ENCODE measurements at places on chromosomes 16 and 17.

- no peak for DNase-seq
Observed at GRCh38 chr17:44751806-44752205, 7.0 kb upstream of the ADAM11 start.

DNA sequence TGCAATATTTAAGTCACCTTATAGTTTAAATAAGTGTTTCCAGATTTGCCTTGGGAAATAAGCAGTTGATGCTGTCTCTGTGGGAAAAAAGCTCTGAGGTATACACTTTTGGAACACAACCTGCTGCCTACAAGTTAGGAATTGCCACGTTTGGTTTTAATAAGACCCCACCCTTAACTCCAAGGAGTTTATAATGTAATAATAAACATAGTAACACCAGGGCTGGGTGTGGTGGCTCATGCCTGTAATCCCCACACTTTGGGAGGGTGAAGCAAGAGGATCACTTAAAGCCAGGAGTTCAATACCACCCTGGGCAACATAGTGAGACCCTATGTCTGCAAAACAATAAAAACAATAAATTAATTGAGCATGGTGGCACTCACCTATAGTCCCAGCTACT is 15.9 kb upstream of the SMG1 start:
- no peak for DNase-seq

GRCh38 chr17:57726213-57726790 is 18.8 kb downstream of the CCDC182 start:
- no peak for DNase-seq

DNA sequence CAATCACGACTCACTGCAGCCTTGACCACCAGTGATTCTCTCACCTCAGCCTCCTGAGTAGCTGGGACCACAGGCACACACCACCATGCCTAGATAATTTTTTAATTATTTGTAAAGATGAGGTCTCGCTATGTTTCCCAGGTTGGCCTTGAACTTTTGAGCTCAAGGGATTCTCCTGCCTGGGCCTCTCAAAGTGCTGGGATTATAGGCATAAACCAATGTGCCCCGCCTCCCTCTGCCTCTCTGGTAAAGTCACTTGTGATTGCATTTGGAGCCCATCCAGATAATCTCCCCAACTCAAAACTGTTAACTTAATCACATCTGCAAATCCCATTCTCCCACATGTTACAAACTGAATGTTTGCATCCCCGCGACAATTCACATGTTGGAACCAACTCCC is 11.8 kb upstream of the PECAM1 start:
- DNase-seq, result no peak

GRCh38 chr17:67016039-67016762 is 28.2 kb upstream of the CACNG1 start:
- no peak for DNase-seq

DNA sequence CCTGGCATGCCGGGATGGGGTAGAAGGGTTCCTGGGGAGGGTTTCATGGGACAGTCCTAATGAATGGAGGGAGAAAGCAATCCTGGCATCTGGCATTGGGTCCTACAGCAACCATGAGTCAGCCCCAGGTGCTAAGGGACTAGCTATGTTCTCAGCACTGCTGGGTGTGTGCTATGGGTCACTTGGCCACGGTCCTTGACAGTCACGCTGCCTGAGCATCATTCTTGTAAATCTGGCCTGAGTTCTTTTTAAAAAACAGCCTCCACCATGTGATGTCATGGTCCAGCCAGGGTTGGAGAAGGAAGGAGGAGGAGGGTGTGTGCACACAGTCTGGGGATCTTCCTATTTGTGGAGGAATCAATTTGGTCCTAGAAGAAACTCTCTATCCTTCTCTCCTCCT is 6.2 kb upstream of the RAMP2 start:
- DNase-seq, result no peak

DNA sequence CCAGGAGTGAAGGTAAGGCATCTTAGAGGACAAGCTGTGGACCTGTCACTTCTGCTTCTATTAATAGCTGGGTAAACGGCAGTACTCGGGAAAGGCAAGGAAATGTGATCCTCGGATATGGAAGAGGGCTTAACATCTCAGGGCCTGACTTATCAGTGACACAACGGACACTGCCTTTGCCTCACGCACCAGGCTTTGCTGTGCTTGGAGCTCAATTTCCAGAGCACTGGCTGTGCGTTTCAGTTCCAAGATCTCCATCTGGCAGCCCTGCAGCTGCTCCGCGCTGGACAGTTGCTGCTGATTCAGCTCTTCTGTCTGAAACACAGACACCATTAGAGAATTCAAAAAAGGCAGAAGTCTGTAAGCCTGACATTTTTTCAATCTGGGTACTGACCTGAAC is 3.5 kb downstream of the KRT40 start:
- no peak for DNase-seq

- DNase-seq, result no peak
Observed at GRCh38 chr17:47718634-47719405, 14.2 kb upstream of the TBX21 start.

DNA sequence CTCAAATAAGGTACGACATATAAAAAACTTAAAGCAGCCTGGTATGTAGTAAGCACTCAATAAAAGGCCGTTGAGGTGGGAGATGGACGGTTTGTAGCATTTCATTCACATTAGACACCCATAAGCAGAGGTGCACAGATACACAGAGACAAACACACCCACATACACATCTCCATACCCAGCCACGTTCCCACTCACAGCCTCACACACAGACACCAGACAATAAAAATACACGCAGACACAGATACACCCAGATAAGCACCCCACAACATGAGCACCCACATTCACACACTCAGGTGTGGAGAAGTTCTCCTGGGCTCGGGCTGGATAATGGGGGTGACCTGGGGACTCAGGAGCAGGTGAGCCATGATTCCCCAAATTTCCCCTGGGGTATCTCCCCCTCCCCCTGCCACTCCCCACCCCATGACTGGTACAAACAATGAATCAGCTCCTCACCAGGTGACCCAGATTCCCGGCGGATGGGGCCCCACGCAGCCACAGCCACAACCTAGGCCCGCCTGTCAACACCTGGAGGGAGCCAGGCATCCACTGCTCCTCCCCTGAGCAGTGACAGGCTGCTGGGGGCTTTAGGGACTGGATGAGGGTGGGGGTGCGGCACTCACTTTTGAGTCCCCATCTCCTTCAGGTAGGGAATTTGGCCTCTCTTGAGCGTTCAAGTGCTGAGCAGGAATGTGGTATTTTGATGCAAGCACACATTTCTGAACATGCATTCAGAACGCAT is 2.7 kb downstream of the DLX3 start:
- DNase-seq, result no peak

GRCh38 chr17:35368081-35368830 is 5.2 kb downstream of the SLFN11 start:
- no peak for DNase-seq

DNA sequence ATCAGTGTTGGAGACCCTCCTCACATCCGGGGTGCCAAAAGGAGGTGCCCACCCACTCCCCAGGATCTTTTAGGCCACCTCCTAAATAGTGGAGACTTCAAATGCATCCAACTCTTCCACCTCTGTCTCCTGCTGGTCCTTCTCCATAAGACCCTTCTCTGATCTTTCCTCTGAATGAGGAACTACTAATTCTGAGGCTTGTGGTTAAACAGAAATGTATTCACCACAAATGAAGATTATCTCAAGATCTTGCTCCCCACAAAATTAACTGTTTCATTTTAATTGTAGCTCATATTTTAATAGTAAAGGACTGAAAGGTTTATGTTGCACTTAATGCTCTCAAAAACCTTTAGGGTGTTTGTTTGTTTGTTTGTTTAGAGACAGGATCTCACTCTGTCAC is 34.1 kb downstream of the TLE7 start:
- DNase-seq, result no peak
